ENCODE measurements at places on chromosomes 11 and 22.

GRCh38 chr22:26998129-26998528 lies 340.7 kb downstream of the MIAT start:
- DNase-seq, result peak; percentile 30

- DNase-seq, result peak; percentile 82
Measured at GRCh38 chr11:40241524-40242051, 1217.9 kb downstream of the LRRC4C start.

GRCh38 chr22:45608763-45609180 lies 62.9 kb upstream of the ATXN10 start:
- peak; percentile 44 for DNase-seq

- no peak for DNase-seq
Measured at GRCh38 chr11:122096272-122097112, 19.5 kb downstream of the BLID start.

GRCh38 chr11:75524665-75525432 lies 892 bp downstream of the GDPD5 start:
- no peak for DNase-seq

DNA sequence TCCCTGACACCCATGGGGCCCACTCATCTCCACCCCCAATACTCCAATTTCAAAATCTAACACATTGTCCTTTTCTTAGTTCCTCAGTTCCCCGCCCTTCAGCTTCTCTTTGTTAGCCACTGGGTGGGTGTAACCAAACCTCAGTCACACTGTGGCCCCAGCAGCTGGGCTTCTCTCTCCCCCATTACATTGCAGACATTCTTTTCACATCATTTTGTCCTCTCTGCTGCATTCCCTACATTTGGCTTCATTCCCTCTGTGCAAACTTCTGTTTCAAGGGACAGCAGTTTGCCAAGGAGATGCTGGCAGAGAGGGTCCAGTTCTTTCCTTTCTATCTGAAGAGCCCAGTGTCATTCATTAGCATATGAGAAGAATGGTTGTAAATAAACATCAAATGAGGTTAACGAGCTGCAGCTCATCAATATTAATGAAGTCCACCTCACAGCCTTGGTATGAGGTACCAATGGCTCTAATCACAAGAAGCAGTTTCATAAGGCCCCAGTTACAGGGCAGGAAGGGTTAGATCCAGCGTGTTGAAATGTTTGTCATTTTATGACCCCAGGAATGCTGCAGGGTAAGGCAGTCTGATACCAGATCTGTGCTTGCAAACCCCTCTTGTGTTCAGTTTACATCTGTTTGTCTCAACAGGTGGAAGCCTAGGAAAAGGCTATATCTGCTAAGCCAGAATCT lies 72.3 kb downstream of the ARFGAP2 start:
- DNase-seq, result peak; percentile 18

- peak; percentile 49 for DNase-seq
Measured at GRCh38 chr11:70467201-70468085, 69.1 kb downstream of the CTTN start.

DNA sequence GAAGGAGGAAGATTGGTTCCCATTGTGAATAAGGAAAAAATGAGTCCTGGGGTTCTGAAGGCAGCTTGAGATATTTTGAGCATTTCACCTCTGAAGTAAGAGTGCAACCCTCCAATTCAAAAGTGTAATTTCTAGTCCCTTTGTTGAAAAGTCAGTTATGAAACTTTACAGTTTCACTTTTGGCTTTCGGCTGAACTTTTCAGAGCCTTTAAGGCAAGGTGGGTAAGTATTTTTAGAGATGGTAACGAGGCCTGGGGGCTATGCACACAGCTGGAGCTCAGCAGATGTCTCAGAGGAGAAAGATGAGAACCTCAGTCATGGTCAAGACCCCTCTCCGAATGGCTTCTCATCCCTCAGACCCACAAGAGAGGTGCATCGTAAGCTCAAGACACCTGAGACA lies 267.6 kb downstream of the KIRREL3 start:
- no peak for DNase-seq

All from mesenchymal stem cell (in vitro differentiated cells and primary cell).